ENCODE measurements at places on chromosomes 2 and 18.
A peak's percentile ranks its signal among the peaks of the same experiment; 100 is the strongest.

- no peak for ATAC-seq
Observed at GRCh38 chr18:50786864-50787263, 33.0 kb downstream of the MRO start.

GRCh38 chr2:165872101-165872791 is 78.2 kb upstream of the GALNT3 start:
- no peak for ATAC-seq

DNA sequence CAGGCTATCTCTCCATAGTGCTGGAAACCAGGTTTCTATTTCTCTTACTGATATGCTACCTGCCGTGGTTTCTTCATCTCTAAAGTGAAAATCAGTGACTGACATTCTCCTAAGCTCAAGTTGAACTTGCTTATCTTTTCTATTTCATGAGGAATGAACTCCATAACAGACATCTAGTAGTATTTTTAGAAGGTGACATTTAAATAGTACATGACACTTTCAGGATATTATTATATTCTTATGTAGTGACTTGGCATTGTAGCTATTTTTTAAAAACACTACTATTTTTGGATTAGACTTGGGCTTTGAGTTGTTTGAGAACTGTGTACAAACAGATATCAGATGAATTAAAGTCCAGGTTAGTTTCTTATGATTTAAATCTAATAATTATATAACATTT is 1381.8 kb downstream of the DSC3 start:
- ATAC-seq: no peak

- no peak for ATAC-seq
Observed at GRCh38 chr2:119174216-119174992, 15.9 kb upstream of the C1QL2 start.

GRCh38 chr2:240425697-240426096 is 9.8 kb upstream of the GPC1 start:
- no peak for ATAC-seq

DNA sequence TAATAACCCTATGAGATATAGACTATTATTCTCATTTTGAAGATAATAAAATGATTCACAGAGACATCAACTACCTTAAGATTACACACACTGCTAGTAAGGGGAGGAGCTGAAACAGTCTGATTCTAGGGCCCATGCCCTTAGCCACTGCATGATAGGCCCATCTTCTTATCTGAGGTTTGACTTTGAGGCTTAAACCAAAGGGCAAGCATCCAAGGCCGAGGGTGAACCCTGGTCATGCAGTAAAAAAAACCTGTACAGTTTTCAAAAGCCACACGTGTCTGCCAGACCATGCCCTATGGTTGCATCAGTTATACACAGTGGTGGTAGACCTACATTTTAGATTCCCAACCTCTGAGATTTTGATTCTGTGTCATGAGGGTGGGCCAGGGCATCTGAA is 44.8 kb downstream of the POLE4 start:
- no peak for ATAC-seq

- no peak for ATAC-seq
Observed at GRCh38 chr18:58728719-58729118, 57.5 kb downstream of the MALT1 start.

DNA sequence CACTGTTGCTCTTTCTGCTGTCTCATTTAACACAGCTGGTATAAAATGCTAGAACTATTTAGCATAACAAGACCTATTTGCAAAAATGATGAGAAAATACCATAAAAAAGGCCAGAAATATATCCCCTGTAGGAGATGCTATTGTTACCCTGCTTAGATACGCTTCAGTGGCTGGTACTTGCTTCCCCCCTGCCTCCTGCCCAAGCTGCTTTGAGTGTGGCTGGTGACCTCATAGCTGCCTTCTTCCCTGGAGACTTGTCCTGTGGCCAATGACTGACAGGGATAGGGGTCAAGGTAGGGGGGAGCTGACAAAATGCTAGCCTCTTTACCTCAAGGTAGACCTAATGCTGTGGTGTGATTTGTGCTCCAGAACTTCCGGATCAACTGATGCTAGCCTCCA is 150.2 kb upstream of the ZEB2 start:
- ATAC-seq: no peak

DNA sequence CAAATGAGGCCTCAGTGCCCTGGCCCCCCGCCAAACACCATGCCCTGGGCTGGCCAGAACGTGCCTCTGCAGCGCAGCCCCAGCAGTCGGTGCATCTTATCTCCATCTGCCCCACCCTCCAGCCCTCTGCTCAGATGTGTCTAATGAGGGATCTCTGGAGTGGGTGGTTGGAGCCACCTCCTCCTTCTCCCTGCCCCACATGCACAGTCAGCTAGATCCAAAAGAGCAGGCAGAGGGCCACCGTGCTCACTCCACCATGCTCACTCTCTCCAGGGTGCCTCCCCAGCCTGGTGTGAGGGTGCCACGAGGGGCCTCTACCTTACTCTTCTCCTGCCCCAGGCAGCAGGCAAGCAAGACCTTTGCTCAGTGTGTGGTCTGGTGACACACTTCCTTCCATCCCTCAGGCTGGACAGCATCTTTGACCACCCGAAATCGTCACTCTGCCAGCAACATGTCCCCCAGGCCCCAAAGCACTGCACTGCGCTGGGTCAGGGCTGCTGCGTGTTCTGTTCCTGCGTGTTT is 266.1 kb upstream of the HDAC4 start:
- ATAC-seq: no peak

DNA sequence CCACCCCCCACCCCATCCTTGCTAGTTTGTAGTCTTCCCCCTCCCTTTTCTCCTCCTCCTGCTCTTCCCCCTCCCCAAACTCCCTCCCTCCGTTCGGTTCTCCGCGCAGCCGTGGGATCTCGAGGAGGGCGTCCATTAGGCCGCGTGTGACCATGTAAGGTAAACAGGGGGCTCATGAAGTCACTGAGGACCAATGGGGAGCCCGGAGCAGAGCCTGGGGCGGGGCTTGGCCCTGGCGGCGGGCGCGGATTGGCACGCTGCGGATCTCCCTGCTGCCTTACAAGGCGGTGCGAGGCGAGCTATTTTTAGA is 246 bp upstream of the KLF7 start:
- peak; percentile 94 for ATAC-seq
